Activated CD4-positive, alpha-beta T cell treated with anti-CD3 and anti-CD28 coated beads, Interleukin-2, amount 10 ng/mL, durations not matched to agents 7 days and 5 days (primary cell): ENCODE measurements at places on chromosomes 7 and 10. TPM values are rescaled to one million over a fixed set of nuclear protein-coding genes. Genes with fewer than 3 reads are reported as not detected.

Gene OR2A5
- total RNA-seq, result not detected

Gene CAMK2B
- not detected for total RNA-seq

Gene PON1
- not detected for total RNA-seq

Gene MKI67
- 345 TPM for total RNA-seq

Gene POR
- total RNA-seq, result 29.9 TPM

Gene SYT15
- 1.2 TPM for total RNA-seq

Gene SHTN1
- total RNA-seq, result 0.45 TPM

Gene LAMB4
- total RNA-seq, result not detected

Gene FAM13C
- total RNA-seq, result not detected

Gene GNAT3
- total RNA-seq, result not detected

Gene MSS51
- total RNA-seq, result 3.4 TPM

Gene PRRT4
- total RNA-seq, result 0.25 TPM

Gene GRM3
- total RNA-seq, result not detected

Gene FAM25A
- not detected for total RNA-seq

Gene CYP2C19
- not detected for total RNA-seq

Gene ZNF487
- 3.8 TPM for total RNA-seq

Gene LARP4B
- total RNA-seq, result 86.1 TPM

Gene ANKRD2
- not detected for total RNA-seq

Gene ALOX5
- total RNA-seq, result 9.0 TPM

Gene STOX1
- 1.5 TPM for total RNA-seq

Gene C10orf90
- total RNA-seq, result not detected
